ENCODE measurements at places on chromosomes 3 and 15.

GRCh38 chr3:56919137-56919796 lies 117.5 kb upstream of the ARHGEF3 start:
- DNase-seq = no peak

- DNase-seq = no peak
These were observed 86.9 kb upstream of the PLXNA1 start for GRCh38 chr3:126896067-126896441.

DNA sequence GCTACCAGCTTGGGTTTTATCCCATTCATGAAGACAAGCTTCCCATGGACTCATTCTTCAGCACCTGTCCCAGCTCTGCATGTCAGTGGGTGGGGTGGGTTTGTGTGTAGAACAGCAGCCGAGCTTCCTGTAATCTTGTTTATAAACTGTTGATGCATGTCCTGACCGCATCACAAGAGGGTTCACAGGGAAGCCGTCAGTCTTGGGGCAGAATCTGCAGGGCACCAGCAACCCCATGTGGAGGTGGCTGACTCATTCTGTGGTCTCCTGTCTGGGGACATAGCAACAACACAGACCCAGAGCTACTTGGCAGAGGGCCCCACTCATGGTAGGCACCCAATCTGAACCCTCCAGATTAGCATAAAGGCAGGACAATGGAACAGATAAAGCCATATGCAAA lies 35.6 kb downstream of the DAPK2 start:
- DNase-seq = peak; percentile 97

- no peak for DNase-seq
These were observed 191.1 kb downstream of the PLCH1 start for GRCh38 chr3:155553780-155554179.

DNA sequence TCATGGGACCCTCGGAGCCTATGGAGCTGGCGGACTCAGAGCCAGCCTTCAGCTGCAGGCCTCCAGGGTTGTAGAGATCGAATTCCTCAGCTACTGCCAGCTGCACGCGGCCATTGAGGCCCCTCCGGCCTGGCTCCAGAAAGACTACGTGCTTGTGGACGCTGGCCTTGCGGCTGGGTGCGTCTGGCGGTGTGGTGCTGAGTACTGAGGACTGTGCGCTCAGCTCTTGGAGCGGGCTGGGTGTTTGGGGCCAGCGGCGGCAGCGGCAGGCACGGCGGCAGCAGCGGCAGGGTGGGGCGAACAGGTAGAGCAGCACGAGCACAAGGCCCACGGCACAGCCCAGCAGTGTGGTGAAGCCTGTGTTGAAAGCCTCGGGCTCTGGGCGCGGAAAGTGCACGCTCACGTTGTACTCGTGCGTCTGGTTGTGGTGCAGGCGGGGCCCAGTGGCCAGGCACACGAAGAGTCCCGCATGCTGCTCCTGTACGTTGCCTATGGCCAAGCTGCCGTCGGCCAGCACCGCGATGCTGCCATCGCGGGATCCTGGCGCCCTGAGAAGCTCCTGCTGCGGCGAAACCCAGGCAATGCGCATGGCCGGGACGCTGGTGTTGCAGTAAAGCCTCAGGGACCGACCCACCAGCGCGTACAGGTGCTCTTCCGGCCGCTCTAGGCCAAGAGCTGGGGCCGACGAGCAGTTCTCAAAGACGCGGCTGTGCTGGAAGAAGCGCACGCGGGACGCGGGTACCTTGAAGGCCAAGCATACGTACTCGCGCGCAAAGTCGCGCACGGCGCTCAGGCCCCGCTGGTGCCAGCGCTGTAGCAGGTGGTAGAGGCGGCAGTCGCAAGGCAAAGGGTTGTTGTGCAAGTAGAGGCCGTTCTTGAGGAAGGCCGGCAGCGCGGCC lies 1.3 kb downstream of the AMIGO3 start:
- no peak for DNase-seq

- no peak for DNase-seq
These were observed 20.4 kb downstream of the CTDSPL2 start for GRCh38 chr15:44447772-44448376.

GRCh38 chr3:185852635-185853034 lies 27.8 kb upstream of the IGF2BP2 start:
- DNase-seq = peak; percentile 30

Data from MCF 10A (cell line).